ENCODE measurements at places on chromosomes 3 and 15.

DNA sequence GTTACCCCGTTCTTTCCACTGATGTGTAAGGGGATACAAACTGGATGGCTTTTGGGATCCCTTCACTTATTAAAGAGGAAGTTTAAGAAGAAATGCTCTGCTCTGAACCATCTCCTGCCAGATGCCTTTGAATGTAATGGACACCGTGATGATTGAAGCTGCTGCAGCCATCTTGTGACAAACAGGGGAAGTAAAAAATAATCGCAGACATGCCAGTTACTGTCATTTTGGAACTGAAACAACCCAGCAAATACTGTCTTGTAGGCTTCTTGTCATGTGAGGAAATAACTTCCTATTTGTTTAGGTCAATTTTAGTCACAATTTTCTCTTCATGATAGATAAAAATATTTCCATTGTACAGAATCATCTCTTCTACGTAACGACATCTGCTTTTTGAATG lies 224.0 kb downstream of the CHL1 start:
- DNase-seq, result no peak

- no peak for DNase-seq
Observed at GRCh38 chr15:51342227-51342999, 958 bp downstream of the GLDN start.

DNA sequence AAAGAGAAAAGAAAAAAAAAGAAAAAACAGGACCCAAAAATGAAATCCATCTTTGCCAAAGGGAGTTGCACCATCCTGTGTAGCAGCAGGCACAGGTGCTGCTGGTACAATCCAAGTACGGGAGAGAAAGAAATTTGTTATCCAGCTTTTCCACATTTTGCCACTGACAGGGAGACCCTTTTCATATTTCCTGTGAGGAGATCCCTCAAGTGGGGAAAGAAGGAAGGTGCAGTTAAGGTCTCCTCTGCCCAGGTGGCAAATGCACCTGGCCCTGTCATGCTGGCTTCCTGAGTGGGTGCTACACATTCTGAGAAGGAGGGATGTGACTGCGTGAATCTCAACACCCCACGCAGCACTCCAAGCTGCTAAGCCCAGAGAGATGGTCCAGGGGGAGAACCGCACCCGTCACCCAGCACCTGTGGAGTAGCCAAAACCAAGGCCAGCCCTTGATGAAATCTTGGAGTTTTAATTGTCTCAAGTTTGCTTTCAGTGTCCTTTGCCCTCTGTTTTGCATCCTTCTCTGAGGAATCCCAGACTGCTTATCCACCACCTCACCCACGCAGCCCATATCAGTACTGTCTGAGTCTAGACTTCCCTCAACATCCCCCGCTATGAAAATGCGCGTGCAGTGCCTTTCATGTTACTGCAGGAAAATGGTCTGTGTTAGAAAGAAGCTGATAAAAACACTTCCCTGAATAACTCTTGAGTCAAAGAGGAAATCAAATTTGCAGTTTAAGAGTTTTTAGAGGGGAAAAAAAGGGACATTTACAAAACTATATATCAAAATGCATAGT lies 141.9 kb upstream of the THBS1 start:
- DNase-seq, result peak; percentile 42

DNA sequence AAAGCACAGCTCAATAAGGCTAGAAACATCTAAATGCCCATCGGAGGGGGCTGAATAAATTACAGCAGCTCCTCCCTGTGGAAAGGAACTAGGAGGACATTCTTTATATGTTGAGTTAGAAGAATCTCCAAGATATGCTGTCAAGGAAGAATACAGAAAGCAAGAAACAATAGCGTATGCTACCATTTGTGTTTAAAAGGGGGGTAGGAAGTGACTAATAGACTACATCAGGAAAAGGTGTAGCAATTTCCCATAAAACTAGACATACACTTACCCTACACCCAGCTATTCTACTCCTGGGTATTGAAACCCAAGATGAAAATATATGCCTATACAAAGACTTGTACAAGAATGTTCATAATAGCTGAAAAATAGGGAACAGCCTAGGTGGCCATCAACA lies 21.6 kb downstream of the SEC61A1 start:
- no peak for DNase-seq

DNA sequence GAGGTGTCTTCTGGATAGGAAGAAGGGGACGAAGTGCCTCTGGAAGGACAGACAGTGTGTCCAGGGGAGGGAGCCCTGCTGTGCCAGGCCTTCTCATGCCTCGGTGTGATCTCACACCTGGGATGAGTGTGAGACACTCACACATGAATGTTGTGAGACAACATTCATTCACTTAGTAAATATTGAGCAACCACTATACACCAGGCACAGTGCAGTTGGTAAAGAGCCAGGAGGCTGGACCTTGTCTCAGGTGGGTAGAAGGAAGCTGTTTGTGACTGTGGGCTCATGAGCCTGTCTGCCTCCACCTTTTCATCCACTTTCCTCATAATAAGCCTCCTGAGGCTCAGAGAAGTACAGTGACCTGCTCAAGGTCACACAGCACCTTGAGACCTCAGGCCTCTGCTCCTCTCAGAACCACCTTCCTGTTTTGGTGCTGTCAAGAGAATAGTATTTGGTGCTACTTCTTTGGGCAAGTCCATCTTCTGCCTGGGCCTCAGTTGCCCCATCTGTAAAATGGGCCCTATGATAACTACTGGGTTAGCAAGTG lies 20.9 kb downstream of the SLC6A6 start:
- no peak for DNase-seq

GRCh38 chr15:65408324-65409035 lies 14.3 kb downstream of the IGDCC4 start:
- DNase-seq, result no peak

GRCh38 chr3:37590328-37591079 lies 271.2 kb upstream of the CTDSPL start:
- DNase-seq, result no peak

DNA sequence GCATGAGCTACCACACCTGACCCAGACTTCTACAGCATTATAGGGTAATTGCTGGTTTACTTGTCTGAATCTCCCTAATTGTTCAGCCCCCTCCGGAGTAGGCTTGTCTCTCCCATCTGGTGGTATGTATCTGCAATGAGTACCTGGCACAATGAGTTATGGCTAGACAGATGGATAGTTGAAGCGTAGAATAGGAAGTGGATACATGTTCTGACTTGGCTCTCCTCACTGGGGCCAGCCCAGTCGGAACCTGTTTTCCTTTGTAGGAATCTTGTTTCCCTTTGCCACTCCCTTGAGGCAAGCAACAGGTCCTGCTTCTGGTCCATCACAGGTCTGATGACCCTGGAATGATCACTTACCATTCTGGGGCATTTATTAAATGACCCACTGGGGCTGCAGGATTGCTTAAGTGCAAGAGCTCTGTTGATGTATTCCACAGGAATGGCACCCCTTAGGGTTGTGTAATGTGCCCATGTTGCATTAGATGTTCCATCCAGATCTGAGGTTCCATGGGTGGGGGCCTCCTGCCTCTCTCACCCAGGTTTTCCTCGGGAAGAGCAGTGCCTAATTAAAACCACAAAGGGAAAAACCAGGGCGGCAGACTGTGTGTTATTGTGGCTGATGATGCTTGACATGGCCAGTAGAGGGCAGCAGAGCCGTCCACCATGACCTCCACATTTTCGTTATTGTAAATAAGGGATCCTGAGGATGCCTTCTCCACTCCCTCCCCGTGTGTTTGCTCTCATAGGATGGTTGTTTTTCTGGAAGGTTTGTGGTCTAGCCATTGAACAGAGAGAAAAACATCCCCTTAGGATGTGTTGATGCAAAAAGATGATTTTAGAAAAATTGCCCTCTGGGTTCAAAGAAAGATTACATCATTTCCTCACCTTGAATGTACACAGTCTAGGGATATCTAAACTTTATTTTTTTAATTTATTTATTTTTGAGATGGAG lies 58.0 kb downstream of the CMTM8 start:
- DNase-seq, result peak; percentile 53

- DNase-seq, result no peak
Observed at GRCh38 chr15:74780523-74781430, 1.1 kb upstream of the CSK start.

DNA sequence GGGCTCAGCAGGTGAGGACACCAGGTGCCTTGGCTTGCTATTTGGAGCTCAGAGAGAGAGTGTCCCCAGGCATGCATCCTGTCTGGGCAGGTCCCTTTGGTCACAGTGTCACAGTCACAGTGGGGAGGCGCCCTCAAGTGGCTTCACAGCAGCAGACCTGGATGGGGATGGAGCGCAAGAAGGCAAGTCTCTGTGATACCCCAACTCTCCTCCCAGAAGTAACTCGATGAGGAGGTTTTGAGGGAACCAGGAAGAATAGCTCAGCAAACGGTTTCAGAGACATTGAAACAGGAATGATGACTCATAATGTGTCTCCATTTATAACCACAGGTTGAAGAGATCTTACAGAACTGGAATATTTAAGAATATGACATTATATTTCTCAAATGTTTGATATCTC lies 66.5 kb upstream of the SH3GL3 start:
- DNase-seq, result peak; percentile 49

GRCh38 chr3:10233988-10234387 lies 14.3 kb upstream of the TATDN2 start:
- DNase-seq, result no peak

- DNase-seq, result no peak
Observed at GRCh38 chr3:68135067-68135466, 480.7 kb upstream of the SUCLG2 start.

DNA sequence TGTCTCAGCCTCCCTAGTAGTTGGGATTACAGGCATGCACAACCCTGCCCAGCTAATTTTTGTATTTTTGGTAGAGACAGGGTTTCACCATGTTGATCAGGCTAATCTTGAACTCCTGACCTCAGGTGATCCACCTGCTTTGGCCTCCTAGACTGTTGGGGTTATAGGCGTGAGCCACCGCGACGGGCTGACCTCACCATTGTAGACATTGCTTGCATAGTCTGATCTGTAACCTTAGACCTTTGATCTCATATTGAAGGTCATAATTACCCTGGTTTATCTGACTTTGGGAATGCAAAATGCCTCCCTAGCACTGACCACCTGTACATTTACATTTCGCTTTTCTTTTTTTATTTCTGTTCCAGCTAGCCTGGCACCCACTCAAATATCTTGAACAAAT lies 31.2 kb downstream of the ADGRG7 start:
- DNase-seq, result no peak

DNA sequence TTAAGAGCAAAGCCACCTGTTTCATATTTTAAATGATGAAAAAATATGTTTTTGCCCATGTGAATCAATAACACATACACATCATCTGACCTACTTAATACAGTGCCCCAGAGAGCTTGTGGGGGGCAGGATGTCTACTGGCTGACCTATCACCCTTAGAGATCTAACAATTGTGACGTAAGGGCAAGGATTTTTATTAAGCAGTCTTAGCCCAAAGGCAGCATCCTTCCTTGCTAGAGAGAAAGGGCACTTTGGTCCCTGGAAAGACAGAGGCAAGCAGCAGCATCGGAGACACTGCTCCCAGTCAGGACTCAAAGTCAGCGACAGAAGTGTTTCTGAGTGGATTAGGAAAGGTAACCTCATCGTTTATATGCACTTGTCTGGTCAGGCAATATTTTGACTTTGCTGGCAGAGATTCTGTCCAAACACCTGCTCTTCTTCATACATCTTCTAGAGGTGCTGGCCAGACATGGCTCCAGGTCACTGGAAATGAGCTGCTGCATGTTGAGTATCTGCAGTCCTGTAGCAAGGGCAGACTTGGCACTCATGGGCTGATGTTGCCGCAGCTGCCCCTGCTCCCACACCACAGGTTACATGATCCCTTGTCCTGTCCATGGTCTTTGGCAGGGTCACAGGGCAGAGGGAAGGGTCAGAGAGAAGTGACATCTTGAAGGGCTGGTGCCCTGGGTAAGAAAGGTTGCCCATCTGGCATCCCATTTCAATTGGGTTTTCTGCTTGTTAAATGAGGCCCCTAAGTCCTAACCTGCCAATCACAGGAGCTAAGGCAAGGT lies 1.8 kb downstream of the CXCR6 start:
- DNase-seq, result no peak

GRCh38 chr15:58235961-58236360 lies 97.8 kb downstream of the AQP9 start:
- DNase-seq, result no peak

- DNase-seq, result no peak
Observed at GRCh38 chr15:40731034-40731433, 24.0 kb downstream of the RMDN3 start.

GRCh38 chr3:98743071-98743470 lies 20.1 kb upstream of the ST3GAL6 start:
- no peak for DNase-seq

GRCh38 chr3:27224197-27224596 lies 145.0 kb downstream of the NEK10 start:
- peak; percentile 20 for DNase-seq

GRCh38 chr15:56765251-56765650 lies 31.9 kb upstream of the ZNF280D start:
- DNase-seq, result peak; percentile 42

- DNase-seq, result no peak
Observed at GRCh38 chr15:80560601-80561400, 134.3 kb upstream of the ABHD17C start.

DNA sequence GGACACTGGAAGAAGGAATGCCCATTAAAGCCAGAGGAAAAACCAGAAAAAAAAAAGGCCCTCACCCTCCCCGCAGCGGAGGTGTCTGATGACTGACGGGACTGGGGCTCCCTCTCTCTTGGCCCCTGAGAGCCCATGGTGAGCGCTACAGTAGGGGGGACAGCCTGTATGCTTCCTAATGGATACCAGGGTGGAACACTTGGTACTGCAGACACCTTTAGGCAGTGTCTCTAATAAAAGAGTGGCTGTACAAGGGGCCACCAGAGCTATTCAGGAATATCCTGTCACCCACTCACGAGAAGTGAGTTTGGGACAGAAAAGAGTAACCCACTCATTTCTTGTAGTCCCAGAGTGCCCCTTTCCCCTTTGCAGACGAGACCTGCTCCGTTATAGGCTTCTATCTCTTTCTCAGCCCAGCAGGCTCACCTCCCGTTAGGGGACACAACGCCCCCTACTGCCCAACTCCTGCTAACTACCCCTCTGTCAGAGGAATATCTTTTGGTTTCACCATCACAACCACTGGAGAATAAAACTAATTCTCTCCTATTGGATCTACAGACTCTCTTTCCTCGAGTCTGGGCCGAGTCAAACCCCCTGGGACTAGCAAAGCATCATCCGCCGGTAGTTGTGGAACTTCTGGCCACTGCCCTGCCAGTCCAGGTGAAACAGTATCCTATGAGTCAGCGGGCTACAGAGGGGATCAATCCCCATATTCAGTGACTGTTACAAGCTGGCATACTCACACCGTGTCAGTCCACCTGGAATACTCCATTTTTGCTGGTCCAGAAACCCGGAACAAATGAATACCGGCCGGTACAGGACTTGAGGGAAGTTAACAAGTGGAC lies 40.8 kb downstream of the ZBTB11 start:
- DNase-seq, result no peak
